ENCODE measurements at places on chromosomes 3 and 15.

GRCh38 chr3:112925969-112926368 is 48.9 kb downstream of the CD200R1 start:
- DNase-seq: no peak

DNA sequence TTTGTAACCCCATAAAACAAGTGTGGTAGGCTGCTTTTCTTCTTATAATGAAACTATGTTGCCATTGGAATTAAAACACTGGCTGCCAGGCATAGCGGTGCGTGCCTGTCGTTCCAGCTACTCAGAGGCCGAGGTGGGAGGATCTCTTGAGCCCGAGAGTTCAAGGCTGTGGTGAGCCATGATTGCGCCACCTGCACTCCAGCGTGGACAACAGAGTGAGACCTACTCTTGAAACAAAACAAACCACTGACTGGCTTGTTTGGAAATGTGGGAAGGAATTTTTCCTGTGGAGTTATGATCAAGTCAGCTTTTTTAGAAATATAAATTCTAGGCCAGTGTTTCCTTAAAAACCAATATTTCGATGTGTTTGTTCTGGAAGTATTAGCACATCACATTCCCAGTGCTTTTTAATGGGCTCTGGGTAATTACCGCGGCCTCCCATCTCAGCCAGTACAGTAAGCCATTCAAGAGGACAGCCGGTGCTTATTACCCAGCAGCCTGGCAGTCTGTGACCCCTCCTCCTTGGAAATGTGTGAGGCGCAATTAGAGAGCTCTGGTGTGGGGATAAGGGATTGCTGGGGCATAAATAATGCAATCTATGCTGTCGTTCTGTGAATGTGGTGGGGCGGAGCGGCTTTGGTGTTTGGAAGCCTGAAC is 58.3 kb upstream of the TRAK1 start:
- DNase-seq: peak; percentile 97

DNA sequence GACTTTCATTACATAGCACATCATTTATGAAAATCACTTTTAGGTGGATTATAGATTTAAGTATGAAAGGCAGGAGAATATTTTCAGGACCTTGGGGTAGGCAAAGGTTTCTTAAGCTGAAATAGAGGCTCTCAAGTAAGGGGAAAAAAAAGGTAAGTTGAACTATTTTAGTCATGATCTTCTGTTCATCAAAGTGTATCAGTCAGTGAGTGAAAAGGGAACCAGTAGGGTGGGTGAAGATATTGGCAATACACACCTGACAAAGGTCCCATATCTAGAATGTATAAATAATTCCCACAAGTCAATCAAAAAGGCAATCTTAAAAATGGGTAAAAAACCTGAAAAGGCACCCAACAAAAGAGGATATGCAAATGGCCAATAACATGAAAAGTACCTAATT is 218.6 kb downstream of the KLF13 start:
- DNase-seq: no peak

DNA sequence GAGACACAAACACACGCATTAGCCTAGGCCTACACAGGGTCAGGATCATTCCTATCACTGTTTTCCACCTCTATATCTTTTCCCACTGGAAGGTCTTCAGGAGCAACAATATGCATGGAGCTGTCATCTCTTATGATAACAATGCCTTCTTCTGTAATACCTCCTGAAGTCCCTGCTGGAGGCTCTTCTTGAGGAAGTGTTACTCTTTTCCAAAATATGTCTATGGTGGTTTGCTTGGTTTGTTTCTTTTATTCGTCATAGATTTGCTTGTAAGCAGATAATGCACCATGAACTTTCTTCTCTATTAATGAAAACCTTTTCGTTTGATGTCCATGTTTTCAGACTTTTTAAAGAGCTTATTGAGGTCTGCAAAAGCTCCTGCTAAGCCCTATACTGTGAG is 109.3 kb downstream of the GMPS start:
- DNase-seq: no peak

GRCh38 chr3:156826144-156826895 is at the start of gene LEKR1:
LEKR1 (plus strand) TSS chr3:156826353; CDS start chr3:156829330, 2,977 bp downstream.
- peak; percentile 90 for DNase-seq

GRCh38 chr15:69414701-69415167 is 585 bp downstream of the KIF23 start:
- peak; percentile 92 for DNase-seq

- no peak for DNase-seq
These were observed 34.5 kb upstream of the NFKBIZ start for GRCh38 chr3:101814835-101815234.

DNA sequence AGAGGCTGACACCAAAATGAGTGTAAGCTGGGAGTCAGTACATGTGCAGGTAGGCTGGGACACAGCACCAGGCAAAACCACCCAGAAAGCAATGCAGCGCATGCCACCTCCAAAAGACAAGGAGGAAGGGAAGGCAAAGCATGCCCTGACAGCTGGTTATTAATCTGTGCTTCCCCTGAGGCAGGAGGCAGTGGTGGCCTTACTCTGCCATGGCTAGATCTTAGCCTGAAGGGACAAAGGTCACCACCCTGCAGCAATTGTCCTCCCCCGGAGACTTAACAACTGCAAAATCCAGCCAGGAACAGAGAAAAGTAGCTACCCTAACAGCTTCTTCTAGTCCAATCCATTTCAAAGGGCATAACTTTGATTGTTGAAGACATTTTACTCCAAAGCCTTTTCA is 73.7 kb downstream of the PLD1 start:
- no peak for DNase-seq

DNA sequence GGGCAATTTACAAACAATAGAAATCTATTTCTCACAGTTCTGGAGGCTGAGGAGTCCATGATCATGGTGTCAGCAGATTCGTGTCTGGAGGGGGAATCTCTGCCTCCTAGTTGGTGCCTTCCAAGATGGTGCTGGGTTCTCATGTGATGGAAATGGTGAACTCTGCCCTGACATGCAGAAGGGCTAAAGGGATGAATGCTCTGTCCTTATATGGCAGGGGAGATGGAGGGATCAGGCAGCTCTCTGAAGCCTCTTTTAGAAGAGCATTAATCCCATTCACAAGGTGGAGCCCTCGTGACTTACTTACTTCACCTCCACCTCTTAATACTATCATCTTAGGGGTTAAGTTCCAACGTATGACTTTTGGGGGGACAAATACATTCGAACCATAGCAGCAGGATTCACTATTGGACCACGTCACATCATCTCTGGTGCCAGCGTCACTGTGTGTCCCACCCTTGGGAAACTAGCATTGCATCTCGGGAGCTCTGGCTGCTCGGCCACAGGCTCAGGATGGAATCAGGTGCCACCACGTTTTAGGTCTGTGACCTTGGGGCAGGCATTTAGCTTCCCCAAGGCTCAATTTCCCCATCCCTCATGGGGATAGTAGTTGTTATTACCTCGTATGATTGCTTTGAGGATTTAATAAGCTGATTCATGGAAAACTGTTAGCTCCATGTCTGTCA is 53.0 kb downstream of the SV2B start:
- DNase-seq: no peak

DNA sequence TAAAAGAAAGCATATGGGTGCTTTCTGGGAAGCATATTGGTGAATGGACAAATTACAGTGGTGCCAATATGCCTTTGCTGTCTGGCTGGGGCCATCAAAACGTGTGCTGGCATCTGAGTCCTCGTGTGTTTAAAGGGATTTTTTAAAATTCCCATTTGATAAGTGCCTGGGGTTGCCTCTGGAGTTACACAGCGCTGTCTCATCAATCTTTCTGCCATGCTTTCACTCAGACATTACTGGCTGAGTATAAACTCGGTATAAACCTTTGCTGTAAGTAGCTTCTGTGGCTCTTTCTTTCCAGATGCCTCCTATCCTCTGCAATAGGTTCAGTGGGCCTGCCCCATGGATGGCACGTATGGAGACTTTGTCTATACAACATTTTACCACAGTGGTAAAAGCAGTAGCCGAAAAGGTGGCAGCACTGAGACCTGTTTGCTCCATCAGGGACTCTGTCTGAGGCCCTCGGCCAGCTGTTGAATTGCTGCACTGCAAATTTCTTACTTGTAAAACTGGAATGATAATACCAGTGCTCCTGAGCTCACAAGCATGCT is 195.5 kb downstream of the LPP start:
- peak; percentile 71 for DNase-seq

- no peak for DNase-seq
These were observed 11.7 kb downstream of the CCR1 start for GRCh38 chr3:46196261-46196957.

DNA sequence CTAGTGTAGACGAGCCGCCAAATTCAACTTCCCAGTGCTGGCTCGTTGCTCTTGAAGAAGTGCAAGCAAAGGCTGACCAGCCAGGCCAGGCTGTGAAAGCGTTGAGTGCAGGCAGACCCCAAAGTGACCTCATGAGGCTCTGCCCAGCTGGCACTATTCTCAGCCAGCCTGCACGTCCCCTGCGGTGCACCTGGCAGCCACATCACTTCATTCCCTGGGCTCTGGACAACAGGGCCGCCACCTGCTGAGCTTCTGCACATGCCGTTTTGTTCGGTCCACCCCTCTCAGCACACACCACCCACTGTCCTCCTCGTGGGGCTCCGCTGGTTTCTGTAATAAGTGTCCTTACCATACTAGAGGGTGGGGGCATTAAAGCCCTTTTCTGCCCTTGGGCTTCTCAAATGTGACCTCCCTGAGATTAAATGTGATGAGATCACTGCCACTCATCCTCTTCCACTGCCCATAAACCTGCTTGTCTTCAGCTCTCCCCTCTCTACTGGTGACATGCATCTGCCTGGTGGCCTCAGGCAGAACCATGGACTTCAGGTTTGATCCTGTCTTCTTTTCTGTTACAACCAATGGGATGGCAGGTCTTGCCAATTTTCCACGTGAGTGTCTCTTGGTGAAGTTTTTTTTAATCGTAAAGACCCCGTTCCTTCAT is 6.1 kb downstream of the RASGRF1 start:
- no peak for DNase-seq

- DNase-seq: no peak
These were observed 23.8 kb downstream of the SLC6A20 start for GRCh38 chr3:45772341-45773035.

DNA sequence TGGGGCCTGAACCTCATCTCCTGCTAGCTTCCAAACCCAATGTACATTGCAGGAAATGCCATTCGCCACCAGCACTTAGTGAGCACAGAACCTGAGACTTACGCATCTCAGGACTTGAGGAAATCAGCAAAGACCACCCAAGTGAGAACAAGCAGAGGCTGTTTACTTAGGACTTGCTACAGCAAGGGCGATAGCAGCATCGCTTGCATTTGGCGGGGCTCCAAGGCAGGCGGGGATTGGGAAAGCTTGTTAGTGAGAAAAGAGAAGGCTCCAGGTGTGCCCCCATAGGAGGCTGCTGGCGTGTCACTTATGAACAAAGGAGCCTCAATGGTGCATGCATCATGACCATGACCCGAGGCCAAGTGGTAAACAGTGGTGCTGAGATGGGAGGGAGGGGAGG is 19.7 kb downstream of the SLC6A20 start:
- DNase-seq: no peak

- DNase-seq: peak; percentile 100
These were observed 14.8 kb downstream of the PBRM1 start for GRCh38 chr3:52670621-52671521.

All from fibroblast of the aortic adventitia (primary cell).